ENCODE measurements at places on chromosomes 1 and 21.

GRCh38 chr1:28893403-28894102, 20.8 kb upstream of the EPB41 start:
- no peak for DNase-seq

DNA sequence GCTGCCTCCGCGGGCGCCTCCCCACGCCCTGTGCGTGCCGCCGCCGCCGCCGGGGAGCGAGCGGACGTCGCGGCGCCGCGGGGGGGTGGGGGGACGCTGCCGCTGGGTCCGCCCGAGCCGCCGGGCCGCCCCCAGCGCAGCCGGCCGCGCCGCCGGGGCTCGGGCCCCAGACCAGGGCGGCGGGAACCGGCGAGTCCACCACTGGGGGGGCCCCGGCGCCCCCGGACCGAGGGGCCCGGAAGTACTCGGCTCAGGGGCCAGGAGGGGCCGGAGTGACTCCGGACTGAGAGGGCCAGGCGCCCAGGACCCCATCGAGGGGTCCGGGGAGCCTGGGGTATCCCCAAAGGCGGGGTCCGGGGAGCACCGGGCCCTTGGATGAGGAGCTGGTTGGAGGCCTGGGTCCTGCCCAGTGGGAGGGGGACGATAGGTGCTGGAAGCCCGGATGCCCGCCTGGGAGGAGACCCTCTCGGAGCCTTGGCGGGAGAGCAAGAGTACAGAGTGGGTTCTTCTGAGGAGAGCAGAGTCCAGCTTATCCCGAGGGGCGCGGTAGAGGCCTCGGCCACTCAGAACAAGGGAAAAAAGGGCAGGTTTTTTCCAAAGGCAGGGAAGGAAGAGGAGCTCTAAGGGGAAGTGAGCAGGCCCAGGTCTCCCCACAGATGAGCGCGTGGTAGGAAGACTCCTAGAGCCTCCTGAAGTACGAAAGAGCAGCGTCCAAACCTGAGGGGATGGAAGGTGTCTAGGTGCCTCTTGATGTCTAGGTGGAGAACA, 556 bp downstream of the GMEB1 start:
- DNase-seq: peak; percentile 75

DNA sequence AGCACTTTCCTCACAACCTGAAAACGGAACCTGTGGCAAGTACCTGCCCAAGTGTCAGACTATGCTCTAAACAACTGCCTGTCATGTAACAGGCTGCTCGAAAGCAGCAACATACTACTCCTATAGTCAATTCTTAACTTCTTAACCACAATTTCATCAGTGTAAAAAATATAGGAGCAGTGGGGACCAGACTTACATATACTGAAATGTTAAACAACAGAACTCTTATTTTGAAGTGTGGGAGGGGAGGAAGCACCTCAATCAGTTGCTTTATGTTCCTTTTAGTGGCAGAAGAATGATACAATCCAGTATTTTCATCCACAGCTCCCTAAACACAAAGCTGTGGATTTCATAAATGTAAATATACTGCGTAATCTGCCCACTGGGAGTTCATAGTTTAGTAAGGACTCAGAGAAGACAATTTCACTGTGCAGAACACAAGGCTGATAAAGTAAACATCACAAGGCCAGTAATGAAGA, 44.2 kb downstream of the WLS start:
- DNase-seq: no peak

- no peak for DNase-seq
Measured at GRCh38 chr1:176029155-176029554, 177.9 kb downstream of the COP1 start.

- DNase-seq: no peak
Measured at GRCh38 chr1:48006264-48006663, 9.1 kb upstream of the TRABD2B start.

GRCh38 chr21:42660118-42660470, 6.7 kb downstream of the PDE9A start:
- no peak for DNase-seq

DNA sequence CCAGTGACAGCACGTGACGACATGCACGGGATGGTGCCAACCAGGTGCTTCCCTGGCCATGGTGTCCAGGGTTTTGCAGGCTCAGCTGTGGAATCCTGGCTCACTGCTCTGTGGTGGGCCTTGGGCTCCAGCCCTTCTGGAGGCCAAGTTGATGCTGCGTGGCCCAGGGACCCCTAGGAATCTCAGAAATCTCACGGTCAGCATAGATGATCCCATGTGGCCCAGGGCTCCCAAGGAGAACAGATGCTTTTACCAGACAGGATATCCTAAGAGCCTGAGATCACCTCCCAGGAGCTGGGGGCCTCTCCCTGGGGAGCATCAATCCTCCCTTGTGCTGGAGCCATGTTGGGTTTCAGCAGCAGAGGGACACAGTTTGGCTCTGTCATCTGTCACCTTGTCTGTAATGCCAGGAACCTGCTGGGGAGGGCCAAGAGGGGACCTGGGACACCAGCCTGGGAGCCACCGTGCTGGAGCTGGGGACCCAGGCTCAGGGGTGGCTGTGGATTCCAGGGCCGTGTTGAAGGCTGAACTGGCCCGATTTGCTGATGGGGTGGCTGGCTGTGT, 63.9 kb downstream of the TRIM11 start:
- DNase-seq: no peak

DNA sequence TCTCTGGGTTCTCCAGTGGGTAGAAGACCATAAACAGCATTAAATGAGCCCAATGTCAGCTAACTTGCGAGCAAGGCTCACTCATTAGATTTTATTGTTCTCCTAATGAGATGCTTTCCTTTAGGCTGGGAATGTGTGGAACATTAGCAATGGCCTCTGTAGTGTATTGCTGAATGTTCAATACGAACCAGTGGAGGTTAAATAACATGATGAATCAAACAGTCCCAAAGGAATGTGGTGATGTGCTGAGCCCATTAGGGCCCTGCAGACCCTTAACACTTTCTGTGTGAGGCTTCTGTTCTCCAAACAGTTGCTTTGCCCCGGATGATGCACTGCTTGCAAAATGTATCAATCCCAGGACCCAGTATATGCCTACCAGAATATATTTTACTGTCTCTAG, 225.5 kb downstream of the ATG4C start:
- DNase-seq: no peak

- DNase-seq: no peak
Measured at GRCh38 chr1:41462680-41463004, 21.8 kb downstream of the EDN2 start.

DNA sequence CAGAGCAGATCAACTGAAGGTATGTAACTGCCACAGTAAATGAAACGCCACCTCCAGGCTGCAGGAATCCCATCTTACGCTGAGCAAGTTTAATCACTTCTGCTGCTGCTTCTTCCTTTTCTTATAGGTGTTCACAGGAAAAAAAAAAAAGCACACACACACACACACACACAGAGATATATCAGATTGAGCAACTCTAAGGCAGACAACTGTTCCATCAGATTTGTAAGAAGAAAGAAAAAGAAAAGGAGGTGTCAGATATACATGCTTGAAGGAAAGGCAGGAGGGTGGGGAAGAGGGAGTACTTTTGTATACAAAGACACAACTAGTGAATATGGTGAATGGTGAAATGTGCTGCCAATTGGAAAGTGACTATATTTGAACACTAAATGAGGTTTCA, 28.6 kb downstream of the DSTYK start:
- no peak for DNase-seq

DNA sequence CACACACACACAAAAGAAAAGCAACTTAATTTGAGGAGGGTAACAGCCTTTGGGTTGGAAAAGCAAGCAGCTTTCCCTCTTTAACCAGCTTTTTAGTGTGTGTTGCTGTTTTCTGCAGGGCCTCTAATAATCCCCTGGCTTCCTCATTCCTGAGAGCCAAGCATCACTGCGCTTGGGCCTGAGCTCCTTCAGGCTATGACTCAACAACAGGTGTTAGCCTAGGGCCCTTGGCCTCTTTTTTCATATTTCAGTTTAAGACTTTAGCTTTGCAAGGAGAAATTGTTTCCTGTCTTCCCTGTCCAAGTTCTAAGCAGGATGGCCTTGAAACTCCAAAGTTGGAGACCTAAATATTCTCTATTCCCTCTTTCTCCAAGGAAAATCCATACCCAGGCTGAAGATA, 26.2 kb upstream of the SNX27 start:
- no peak for DNase-seq

- peak; percentile 25 for DNase-seq
Measured at GRCh38 chr1:45205011-45205909, 1.1 kb downstream of the ZSWIM5 start.

GRCh38 chr1:97864615-97865014, 56.2 kb downstream of the DPYD start:
- DNase-seq: no peak

GRCh38 chr1:189206617-189207016, 1271.0 kb downstream of the BRINP3 start:
- DNase-seq: no peak

- no peak for DNase-seq
Measured at GRCh38 chr21:25176637-25177412, 430.5 kb downstream of the MRPL39 start.

- peak; percentile 39 for DNase-seq
Measured at GRCh38 chr21:45555557-45556301, 13.5 kb upstream of the SLC19A1 start.

- no peak for DNase-seq
Measured at GRCh38 chr1:77876884-77877283, 11.5 kb upstream of the NEXN start.

DNA sequence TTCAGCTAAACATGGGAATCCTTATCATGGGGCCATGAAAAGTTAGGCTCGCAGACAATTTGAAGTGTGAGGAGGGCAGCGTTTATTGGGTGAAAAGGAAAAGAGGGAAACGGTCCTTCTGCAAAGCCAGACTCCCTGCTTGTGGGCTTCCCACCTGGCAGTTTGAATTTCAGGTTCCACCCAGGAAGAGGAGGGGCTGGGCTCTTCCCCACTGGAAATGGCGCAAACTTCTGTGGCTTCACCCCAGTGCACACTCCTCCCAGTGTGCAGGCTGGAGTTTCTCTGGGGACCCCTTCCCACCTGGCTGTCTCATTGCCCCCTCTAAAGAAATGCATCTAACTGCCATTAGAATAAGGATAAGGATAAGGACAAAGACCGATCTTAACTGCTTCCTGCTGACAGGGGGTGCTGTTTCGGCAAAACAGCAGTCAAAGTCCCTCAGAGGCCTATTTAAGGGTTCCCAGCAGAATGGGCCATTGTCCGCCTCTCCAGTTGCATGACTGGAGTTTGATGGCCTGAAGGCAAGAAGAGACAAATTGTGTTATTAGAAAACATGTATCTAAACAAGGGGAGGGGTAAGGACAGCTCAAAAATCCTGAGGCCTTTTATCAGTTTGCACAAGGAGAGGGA, 20.4 kb downstream of the AIM2 start:
- DNase-seq: no peak

GRCh38 chr1:9611716-9612115, 23.0 kb downstream of the TMEM201 start:
- DNase-seq: no peak

DNA sequence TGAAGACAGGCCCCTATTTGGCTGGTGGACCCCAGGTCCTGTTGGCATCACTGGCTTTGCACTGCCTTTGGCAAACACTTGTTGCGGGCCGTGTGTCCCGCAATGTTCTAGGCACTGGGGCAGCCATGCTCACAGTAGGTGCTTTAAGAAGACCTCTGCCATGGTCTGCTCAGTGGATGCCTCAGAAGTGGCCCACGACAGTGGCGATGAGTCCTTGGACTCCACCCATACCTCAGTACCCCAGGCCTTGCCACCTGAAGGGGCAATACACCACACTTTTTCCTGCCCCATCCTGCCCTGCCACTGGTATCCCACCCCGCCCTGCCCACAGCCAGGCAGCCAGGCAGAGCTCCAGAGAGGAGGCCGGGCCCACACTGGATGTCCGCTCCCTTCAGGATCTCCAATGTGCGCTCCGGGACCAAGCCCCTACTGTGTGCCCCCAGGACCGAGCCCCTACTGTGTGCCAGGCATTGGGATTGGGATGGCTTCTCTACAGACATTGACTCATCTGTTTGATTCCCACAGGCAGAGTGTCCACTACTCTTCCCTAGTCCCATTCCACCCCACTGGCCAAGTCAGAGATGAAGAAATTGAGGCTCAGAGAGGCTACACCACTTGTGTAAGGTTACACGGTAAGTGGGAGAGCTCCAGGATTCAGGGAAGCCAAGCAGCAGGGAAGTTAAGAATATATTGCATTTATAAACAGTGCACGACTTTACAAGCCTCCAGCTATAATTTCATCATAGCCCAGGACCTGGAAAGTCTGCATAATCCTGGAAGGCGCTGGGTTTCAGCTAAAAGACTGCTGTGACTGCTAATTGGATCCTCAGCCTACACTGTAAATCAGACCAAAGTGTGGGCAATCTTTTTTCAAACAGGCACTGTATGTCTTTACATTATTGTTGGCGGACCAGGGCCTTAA, 101.6 kb downstream of the DMRTB1 start:
- DNase-seq: no peak

DNA sequence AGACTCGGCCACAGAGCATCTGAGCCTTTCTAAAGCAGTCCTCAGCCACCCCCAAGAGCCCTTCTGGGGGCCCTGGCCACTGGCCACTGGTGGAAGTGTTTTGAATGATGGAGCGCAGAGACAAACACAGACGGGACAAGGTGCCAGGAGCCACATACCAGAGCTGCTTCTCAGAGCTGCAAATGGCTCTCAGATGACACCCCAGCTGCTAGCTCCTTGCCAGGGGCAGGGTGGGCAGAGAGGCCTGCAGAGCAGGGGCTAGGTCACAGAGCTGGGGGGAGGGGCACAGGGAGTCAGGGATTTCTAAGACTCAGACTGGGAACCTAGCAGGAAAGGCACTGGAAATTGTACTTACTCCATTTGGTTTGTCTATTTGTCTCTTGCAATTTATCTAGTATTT, 30.4 kb downstream of the KCNN3 start:
- DNase-seq: no peak

- DNase-seq: no peak
Measured at GRCh38 chr1:219296430-219297355, 123.0 kb downstream of the LYPLAL1 start.

GRCh38 chr1:75129660-75129982, 4.6 kb upstream of the LHX8 start:
- DNase-seq: no peak

DNA sequence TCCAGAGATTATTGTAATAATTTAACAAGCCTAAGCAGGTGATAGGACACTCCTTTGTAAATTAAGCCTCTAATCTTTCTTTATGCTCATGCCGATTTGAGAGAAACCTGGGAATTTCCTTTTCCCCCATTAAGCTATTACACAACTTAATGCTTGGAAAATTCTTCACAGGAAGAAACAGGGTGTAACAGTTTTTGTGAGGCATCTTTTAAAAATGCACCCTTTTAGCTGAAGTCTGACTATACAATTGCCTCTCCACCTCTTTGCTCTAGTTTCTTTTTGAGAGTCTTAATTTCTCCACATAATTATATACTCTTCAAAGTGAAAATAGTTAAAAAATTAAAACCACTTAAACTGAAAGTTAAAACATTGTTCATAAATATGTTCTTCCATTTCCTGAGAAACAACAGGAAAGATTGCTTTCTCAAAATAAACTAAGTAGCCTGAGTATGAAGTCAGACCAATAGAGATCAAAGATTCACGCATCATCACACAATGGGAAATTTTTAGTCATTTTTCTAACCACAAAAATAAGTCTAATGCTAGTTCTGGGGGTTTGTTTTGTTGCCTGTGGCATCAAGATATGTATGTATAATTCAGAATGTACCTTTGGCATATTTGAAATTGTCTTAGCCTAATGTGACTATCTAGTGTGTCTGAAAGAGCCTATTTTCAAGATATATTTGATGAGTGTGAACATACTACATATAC, 34.7 kb downstream of the LRRC8D start:
- DNase-seq: no peak

- DNase-seq: no peak
Measured at GRCh38 chr1:232784794-232785193, 20.4 kb upstream of the MAP10 start.

Measured in activated gamma-delta T cell (primary cell).